ENCODE measurements at places on chromosomes 12 and 14.

DNA sequence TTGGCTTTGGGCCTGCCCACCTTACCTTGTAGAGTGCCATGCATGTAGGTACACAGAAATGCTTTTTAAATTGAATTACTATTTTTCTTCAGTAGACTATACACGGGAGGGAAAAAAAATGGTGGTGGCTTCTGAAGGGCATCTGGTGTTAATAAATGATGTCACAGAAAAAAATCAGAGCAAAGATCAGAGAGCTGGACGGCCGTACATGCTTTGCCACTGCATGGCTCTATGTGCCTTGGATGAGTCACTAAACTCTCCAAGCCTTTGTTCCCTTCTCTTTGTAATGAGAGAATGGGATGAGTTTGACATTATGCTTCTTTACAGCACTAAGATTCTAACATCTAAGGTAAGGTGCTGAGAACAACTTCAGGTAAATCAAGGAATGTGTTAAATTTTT, 376.4 kb upstream of the DDHD1 start:
- no peak for DNase-seq

GRCh38 chr12:122845041-122845864, 10.0 kb downstream of the HIP1R start:
- DNase-seq: no peak

GRCh38 chr12:4032924-4033615, 159.9 kb upstream of the PARP11 start:
- DNase-seq: no peak

GRCh38 chr12:94623161-94623920, 27.0 kb downstream of the TMCC3 start:
- DNase-seq: no peak

GRCh38 chr12:98998697-98999299, 353.7 kb downstream of the APAF1 start:
- no peak for DNase-seq

DNA sequence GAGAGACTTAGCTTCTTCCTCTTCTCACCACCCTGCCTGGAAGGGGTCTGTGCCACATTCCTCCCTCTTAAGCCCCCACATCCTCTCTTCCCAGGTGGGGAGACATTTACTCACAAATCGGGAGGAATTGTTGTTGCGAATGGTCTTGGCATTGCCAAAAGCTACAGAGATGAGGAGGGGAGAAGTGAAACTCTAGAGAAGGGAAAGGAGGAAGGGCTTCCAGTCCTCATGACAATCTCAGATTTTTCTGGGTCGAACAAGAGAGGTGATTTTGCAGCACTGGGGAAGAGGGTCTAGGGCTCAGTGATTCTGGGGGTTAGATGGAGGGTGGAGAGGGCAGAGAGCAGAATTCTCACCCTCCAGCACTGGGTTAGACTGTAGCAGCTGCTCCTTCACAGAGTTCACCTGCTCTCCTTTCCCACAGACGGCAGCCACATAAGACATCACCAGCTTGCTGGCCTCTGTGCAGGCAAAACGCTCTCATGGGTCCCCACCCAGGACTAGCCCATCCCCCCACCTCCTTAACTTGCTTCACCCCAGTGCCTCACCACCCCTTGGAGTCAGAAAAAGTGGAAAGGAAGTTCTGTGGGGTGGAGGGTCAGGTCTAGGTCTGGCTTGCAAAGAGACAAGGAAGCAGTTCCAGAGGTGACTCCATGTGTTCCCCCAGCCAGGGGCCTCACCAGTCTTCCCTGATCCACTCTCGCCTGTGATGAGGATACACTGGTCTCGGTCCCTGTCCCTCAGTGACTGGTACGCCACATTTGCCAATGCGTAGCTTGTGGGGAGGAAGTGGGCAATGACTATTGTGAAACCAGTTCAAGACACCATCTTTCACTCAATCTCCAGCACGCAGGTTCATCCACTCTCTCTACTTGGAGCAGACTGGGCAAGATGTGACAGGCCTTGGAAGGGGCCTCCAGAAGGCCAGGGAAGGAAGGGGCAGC, 2.7 kb downstream of the MYO1A start:
- DNase-seq: no peak

- no peak for DNase-seq
Observed at GRCh38 chr14:34277191-34277590, 184.8 kb downstream of the SPTSSA start.

GRCh38 chr12:62717643-62718042, 217.3 kb downstream of the PPM1H start:
- DNase-seq: no peak

DNA sequence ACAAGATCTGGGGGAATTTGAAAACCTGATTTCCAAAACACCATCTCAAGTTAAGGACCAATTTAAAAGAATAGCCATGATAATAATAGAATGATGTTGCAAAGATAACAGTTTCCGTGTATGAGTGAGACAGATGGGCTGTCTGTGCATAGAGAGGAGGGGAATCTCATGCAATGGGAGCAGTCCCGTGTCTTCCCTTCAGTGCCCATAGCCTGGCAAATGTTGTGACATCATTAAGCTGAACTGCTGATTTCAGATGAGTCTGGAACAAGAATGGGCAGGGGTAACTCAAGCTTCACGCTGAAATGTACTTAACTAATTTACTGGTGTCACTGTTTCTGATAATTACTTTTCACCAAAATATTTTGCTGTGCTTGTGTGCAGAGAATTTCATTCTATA, 454.0 kb downstream of the FOXG1 start:
- DNase-seq: no peak

DNA sequence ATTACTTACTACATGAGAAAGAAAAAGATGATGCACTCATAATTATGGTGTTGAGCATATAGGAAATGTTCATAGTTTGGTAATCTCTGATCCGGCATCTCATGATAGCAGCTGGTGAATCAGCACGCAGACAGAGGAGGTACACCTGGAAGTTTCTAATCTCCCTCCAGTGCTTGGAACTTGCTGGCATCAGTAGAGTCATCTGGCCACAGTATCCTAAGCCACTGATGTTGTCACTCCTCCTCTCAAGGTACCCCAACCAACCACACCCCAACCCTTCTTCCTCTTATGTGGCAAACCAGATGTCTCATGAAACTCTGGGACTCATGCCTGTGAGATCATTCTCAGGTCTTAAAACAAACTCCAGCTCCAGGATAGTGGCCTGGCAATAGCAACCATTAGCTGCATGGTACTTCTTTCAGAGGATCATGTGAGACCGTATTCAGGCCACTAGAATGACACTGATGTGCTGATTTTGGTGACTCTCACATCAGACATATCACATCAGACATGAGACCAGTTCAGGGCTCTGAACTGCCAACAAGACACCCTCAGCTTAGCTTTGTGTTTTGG, 143.0 kb downstream of the RASSF9 start:
- no peak for DNase-seq

- DNase-seq: no peak
Observed at GRCh38 chr12:103687253-103687652, 100.2 kb downstream of the STAB2 start.

- DNase-seq: no peak
Observed at GRCh38 chr12:13195250-13195649, 1.3 kb upstream of the EMP1 start.

DNA sequence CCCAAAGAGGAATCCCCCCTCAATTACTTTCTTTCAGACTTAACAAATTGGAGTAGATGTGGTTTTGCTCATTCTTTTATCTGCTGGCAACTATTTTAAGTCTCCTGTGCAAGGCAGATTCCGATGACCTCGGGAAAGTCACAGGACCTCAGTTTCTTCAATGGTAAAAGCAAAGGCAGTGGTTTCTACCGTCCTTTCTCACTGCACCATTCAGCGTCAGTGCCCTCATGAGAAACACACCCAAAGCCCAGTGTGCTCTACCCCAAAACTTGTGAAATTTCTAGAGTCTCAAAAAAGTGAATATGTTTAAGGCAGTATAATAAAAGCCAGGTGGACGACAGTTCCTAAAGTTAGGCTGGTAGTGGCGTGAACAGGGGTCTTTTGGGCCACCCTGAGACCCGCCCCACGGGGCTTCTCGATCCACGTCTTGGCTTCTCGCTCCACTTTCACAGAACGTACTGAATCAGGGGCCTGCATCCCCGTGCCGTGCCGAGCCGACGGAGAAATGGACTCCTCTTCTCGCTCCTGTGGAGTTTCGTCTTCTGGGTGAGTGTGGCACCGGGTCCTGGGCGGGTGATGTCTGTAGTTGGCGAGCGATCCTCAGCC, 1.3 kb upstream of the ARHGAP5 start:
- no peak for DNase-seq

DNA sequence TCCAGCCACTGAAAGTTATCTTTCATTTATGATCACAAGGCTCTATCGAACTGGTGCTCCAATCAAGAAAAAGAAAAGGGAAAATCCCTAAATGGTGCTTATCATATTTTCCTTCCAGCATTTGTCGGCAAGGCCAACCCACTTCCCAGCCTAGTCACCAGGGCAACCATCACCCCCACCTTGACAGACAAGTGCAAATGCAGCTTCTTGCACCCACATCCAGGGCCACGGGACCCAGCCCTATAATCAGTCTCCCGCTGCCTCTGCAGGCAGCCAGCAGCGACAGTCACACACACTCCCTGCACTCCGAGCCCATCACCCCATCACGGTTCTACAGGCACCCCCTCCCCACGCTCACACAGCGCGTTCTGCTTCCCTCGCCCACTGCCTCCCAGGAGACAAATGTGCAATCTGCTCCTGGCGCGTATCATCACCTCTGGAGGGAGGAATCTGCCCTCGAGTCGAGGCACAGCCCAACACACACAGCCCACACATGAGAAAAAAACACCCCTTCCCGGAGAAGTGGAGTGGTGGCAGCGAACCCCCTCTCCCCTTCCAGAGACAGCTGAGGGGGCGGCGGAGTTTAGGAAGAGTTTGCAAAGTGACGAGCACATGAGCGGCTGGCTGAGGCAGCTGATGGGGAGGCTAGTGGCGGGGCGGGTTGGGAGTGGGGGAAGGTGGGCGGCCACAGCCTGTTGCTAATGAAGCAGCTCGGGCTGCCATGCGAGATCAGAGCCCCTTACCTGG, 9.3 kb upstream of the PPP4R4 start:
- DNase-seq: no peak
